Forelimb muscle (tissue), 1 donor: ENCODE measurements at places on chromosomes 13 and 19. TPM values are rescaled to one million over a fixed set of nuclear protein-coding genes. Genes with fewer than 3 reads are reported as not detected.
A peak's percentile ranks its signal among the peaks of the same experiment; 100 is the strongest.

DNA sequence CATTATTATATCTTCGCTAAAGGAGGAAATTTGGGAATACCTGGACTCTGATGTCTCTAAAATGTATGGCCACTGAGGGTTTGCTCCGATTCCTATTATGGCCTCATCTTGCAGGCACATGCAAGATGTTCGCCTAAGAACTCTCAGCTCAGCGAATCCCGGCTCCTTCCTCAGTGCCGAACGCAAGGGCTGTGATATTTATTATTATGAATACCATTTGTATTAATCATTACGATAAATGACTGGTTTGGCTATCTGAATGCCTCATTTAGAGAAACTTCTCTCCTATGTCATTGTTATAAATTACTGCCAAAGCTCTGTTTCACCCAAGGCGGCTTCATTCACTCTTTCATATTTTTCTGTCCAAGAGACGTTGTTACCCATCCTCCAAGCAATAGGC lies 369.7 kb upstream of the TSHZ3 start:
- DNase-seq: no peak

- DNase-seq: no peak
Observed at GRCh38 chr13:76440568-76440967, 445.6 kb downstream of the KCTD12 start.

GRCh38 chr19:31629579-31630363 lies 280.5 kb upstream of the TSHZ3 start:
- DNase-seq: no peak

DNA sequence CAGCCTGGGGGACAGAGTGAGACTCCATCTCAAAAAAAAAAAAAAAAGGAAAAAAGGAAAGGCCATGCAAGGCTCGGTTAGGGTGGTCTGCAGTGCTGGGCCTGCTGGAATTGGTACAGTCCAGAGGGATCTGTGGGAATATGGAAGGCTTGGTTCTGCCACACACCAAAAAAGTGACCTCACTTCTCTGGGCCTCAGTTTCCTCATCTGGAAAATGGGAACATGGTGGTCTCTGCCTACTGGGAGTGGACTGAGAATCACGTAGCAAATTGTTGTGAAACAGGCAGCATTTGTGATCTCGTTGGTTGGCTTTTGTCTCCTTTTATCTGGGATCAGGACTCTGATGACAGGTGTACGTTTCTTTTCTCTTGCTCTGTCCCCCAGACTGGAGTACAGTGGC lies 7.5 kb downstream of the DNM2 start:
- no peak for DNase-seq

- peak; percentile 60 for DNase-seq
Observed at GRCh38 chr19:43700395-43701000, 15.4 kb upstream of the IRGC start.

GRCh38 chr19:19488875-19489690 lies 26.3 kb downstream of the TSSK6 start:
- peak; percentile 78 for DNase-seq

- no peak for DNase-seq
Observed at GRCh38 chr19:269241-269640, 22.0 kb downstream of the PLPP2 start.

DNA sequence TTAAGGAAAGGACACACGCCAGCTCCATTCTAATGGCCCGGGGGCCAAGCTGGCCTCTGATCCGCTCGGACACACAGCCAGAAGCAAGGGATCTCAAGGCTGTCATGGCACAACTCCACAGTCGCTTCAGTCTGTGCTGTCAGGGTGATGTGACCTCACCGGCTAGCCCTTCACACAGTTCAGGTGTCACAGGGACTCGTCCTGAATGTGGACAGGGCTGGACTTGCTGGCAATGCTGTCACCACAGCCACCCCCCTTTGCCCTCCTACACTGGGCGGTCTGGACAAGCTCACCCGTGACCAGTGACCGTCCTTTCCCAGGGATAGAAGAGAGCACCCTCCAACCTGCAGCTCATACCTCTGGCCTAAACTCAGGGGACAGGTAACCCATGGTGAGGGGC lies 15.2 kb downstream of the SUGP1 start:
- DNase-seq: no peak

DNA sequence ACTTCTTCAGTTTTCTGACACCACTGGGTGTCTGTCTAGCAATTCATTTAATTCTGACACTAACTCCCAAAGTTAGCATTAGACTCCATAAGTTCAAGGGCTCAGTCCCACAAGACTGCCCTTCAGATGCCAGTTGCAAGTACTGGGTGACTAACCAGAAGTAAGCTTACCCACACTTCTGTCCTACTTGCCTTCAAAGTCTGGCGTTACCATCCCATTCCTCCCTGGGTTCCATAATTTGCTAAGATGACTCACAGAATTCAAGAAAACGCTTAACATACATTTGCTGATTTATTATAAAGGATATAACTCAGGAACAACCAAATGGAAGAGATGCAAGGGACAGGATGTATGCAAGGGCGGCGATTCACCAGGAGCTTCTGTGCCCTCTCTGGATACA lies 45.5 kb upstream of the NPAS1 start:
- no peak for DNase-seq

GRCh38 chr19:18091217-18091608 lies 4.5 kb upstream of the IL12RB1 start:
- no peak for DNase-seq

- DNase-seq: no peak
Observed at GRCh38 chr13:51683597-51683996, 99.3 kb downstream of the WDFY2 start.

GRCh38 chr19:7527516-7528191 lies 5.2 kb downstream of the MCOLN1 start:
- DNase-seq: no peak

- no peak for DNase-seq
Observed at GRCh38 chr13:102441085-102441484, 39.2 kb upstream of the FGF14 start.

DNA sequence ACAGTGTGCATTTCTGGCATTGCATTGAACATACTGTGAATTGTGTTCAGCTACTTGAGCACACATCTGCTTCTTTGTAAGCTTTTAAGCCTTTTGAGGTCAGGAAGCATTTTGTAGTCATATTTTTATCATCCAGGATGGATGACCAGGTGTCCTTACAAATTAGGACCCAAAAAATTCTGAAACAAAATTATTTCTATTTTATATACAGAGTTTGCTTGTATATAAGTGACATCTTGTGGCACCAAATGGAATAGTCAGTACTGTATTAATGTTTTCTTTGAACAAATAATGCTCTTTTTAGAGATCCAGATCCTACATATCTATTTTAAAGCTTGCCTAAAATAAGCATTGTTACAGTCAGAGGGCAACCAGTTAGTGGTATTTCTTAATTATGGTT lies 9.5 kb upstream of the SUPT20H start:
- no peak for DNase-seq

DNA sequence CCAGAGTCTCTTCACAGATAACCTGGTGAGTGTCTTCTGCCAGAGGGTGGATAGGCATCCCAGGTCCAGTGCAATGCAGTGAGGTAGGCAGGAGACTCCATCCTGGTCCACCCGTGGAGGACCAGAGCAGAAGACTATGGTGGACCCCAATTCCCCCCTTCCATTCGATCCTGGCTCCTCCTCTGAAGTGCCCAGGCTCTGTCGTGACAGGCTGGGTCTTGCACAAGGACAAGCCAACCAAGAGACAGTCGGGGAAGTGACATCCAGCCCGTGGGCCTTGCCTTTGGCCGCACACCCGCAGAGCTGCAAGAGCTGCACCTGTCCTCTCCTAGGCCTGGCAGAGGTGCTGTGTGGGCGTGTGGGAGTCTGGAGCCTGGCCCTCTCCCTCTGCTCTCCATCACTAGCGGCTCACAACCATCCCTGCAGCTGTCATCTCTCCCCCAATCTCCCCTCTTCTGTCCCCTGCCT lies 3.1 kb downstream of the ZNF784 start:
- no peak for DNase-seq

DNA sequence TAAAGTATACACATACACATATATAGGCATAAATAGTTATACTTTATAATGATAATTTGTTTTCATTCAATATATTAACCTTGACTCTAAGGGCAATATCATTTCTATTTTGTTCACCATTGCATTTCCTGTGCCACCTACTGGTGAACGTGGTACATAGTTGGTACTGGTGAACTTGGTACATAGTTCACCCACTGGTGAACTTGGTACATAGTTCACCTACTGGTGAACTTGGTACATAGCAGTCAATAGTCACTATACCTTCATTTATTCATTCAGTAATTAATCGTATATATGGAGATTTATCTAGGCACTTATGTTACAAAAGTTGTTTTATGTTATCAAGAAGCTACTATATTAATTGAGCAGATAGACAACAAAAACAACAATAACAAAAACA lies 172.6 kb upstream of the ATXN8OS start:
- DNase-seq: no peak

- DNase-seq: no peak
Observed at GRCh38 chr13:90405301-90405700, 942.2 kb upstream of the MIR17HG start.

DNA sequence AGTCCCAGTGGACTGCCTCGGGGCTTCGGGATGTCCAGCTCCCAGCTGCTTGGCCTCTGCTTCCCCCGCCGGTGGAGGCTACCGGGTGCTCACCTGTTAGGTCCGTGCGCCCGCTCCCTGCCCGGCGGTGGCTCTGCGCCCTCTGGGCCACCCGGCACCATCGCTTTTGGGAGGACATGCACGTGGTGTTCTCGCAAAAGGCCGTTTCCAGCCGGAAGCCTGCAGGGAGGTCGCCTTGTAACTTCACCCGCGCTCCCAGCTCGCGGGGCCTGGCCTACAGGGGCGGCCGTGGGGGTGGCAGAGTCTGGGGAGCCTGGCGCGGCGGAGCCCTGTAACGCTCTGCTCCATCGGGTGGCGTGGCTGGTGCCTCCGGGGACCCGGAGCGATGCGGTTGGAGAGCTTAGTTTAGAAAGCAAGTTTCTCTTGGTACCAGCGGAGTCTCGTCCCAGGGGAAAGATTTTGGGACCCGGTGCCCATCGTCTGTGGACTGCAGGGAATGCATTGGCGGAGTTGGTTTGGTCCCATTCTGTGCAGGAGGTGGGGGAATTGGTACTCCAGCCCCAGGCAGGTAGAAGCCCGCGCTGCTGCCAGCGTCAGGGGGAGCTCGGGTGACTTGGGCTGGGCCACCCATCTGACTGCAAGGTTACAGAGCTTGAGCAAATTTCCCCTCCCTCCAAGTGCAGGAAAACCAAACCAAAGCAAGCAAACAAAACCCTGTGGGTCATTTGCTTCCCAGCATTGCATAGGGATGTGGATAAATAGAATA lies 673 bp downstream of the SPATA13 start:
- DNase-seq: no peak

DNA sequence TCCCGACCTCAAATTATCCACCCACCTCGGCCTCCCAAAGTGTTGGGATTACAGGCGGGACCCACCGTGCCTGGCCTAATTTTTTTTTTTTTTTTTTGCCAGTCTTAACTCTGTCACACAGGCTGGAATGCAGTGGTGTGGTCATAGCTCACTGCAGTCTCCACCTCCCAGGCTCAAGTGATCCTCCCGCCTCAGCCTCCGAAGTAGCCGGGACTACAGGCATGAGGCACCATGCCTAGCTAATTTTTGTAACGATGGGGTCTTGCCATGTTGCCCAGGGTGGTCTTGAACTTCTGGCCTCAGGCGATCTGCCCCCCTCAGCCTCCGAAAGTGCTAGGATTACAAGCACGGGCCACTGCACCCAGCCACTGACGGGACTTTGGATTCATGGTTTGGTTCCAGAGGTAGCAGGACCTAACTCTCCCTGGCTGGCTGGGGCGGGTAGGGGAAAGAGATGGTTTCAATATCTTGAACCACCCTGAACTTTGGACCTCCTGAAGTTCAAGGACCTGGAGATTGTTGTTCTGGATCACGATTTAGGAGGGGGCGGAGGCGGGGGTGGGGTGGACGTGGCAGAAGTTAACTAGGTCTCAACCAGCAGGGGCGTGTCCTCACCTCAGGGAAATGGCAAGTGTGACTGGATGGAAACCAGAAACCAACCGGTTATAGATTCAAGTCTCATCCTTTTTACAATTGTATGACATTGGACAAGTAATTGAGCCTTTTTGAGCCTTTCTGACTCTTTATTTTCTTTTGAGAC lies 40.8 kb downstream of the IER2 start:
- no peak for DNase-seq

- no peak for DNase-seq
Observed at GRCh38 chr13:86087244-86087643, 288.0 kb upstream of the SLITRK6 start.

- DNase-seq: no peak
Observed at GRCh38 chr13:29486551-29486950, 108.9 kb downstream of the SLC7A1 start.

DNA sequence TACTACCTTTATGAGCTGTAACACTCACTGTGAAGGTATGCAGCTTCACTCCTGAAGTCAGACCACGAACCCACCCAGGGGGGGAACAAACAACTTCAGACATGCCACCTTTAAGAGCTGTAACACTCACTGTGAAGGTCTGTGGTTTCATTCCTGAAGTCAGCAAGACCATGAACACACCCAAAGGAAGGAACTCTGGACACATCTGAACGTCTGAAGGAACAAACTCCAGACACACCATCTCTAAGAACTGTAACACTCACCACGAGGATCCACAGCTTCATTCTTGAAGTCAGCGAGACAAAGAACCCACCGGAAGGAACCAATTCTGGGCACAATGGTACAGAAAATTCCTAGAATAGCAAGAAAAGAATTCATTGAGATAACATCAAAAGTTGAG lies 1796.5 kb upstream of the MIR17HG start:
- no peak for DNase-seq

GRCh38 chr19:53907193-53907581 lies 1.9 kb upstream of the CACNG7 start:
- no peak for DNase-seq

DNA sequence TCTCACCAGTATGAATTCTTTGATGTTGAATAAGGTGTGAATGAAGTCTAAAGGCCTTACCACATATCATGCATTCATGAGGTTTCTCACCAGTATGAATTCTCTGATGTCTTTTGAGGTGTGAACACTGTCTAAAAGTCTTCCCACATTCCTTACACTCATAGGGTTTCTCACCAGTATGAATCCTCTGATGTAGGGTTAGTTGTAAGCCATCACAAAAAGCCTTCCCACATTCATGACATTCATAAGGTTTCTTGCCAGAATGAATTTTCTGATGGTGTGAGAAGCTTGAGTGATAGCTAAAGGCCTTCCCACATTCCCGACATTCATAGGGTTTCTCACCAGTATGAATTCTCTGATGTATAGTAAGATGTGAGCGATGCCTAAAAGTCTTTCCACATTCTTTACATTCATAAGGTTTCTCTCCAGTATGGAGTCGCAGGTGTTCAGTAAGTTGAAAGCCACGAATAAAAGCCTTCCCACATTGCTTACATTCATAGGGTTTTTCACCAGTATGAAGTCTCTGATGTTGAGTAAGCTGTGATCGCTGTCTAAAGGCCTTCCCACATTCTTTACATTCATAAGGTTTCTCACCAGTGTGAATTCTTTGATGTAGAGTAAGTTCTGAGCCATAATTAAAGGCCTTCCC lies 27.7 kb downstream of the ZNF461 start:
- DNase-seq: no peak

GRCh38 chr19:35811317-35812219 lies 1.1 kb downstream of the PRODH2 start:
- DNase-seq: no peak

NLRP4 gene
- not detected for polyA plus RNA-seq

PEG3 gene
- 242 TPM for polyA plus RNA-seq

COMMD6 gene
- polyA plus RNA-seq: 174 TPM

DNMT1 gene
- polyA plus RNA-seq: 61.4 TPM

ZNF583 gene
- polyA plus RNA-seq: 6.2 TPM

SERPINE3 gene
- 0.77 TPM for polyA plus RNA-seq

CD22 gene
- polyA plus RNA-seq: 0.82 TPM

IGFL3 gene
- not detected for polyA plus RNA-seq

CYP2A6 gene
- polyA plus RNA-seq: 0.29 TPM

ZNF578 gene
- polyA plus RNA-seq: 2.4 TPM

CEACAM7 gene
- polyA plus RNA-seq: not detected

SLC5A5 gene
- polyA plus RNA-seq: not detected
